K562 (cell line): ENCODE measurements at places on chromosomes 3 and 15. TPM values are rescaled to one million over a fixed set of nuclear protein-coding genes. Genes with fewer than 3 reads are reported as not detected.

- no peak overlapping the region for H3K4me3 ChIP-seq
- peaks cover 10% of the 10 kb centered on the region for H3K27me3 ChIP-seq
- H3K27ac ChIP-seq = no peak overlapping the region
- no peaks in the 10 kb centered on the region for H3K36me3 ChIP-seq
Measured at GRCh38 chr3:134619301-134619615, 31.6 kb downstream of the KY start.

The SH2D7 gene
- total RNA-seq = not detected in 2 replicates

The CLDN16 gene
- not detected in 2 replicates for total RNA-seq

The TF gene
- total RNA-seq = 9.2 and 11.1 TPM in 2 replicates

GRCh38 chr3:74559261-74559660, 55.2 kb downstream of the CNTN3 start:
- no peaks in the 10 kb centered on the region for H3K4me1 ChIP-seq
- no peak overlapping the region for H3K27ac ChIP-seq
- H3K27me3 ChIP-seq = no peaks in the 10 kb centered on the region
- no peak overlapping the region for H3K4me3 ChIP-seq
- no peak for DNase-seq

The CPN2 gene
- total RNA-seq = not detected in 2 replicates

GRCh38 chr3:44208086-44208485, 33.6 kb upstream of the TOPAZ1 start:
- H3K36me3 ChIP-seq = no peaks in the 10 kb centered on the region
- no peak overlapping the region for H3K4me3 ChIP-seq
- no peaks in the 10 kb centered on the region for H3K27me3 ChIP-seq

GRCh38 chr3:128703561-128703960, 22.4 kb upstream of the RAB7A start:
- no peak for DNase-seq
- H3K4me1 ChIP-seq = no peaks in the 10 kb centered on the region; the same call in 2 of the 3 replicates
- H3K4me3 ChIP-seq = no peak overlapping the region
- H3K36me3 ChIP-seq = no peaks in the 10 kb centered on the region
- no peak overlapping the region for H3K27ac ChIP-seq
- no peaks in the 10 kb centered on the region for H3K27me3 ChIP-seq

DNA sequence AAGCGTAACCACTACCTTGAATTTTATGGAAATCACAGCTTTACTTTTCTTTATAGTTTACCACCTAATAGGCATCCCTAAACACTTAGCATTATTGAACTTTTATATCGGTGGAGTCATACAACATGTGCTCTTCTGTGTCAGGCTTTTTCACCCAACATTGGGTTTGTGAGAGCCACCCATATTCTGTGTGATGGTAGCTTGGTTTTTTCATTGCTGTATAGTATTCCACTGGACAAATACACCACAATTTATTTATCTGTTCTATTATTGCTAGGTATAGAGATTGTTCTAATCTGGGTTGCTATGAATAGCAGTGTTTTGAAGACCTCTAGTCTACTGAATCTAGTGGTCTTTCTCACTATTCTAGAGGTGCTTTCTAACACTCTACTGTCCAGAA, 31.6 kb upstream of the ATP1B3 start:
- no peak overlapping the region for H3K27ac ChIP-seq
- H3K36me3 ChIP-seq = no peaks in the 10 kb centered on the region
- H3K4me3 ChIP-seq = no peak overlapping the region
- DNase-seq = no peak
- H3K4me1 ChIP-seq = peaks cover 16% of the 10 kb centered on the region

DNA sequence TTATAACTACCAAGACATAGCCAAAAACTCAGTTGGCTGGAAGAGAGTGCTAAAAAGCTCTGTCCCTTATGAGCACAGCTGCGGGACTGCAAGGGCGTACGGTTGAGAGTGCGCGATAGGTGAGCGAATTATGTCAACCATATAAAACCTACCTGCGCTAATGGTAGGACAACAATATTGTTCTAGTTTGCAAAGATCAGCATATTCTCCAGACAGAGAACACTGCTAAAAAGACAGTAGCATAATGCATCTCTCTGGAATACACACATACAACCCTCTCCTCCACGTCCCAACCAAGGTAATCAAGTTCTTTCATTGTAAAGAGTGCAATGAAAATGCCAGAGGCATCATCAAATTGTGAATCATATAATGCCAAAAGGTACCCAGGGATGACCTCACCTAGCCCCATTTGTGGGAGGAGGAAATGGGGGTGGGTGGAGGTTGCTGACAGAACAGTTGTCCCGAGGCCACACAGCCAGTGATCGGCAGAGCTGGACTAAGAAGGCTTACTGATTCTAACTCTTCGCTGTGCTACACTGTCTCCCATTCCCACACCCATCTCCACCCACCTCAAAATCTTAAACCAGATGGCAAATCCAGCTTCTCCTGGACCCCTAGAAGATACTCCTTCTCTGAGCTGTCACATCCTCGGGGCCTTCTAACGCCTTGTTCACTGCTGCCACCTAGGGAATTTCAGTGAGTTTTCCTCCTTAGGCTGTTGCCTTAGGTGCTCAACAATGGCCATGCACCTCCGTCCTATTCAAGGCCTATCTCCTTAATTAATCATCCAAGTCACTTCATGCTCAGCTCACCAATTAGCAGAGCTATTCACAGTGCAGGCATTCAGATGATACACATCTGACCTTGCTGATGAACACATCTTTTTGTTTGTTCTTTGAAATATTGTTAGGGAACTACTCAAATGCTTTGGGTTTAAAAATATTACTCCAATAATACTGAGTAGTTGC, 60.7 kb downstream of the RPL22L1 start:
- DNase-seq = peak; percentile 68
- no peak overlapping the region for H3K4me3 ChIP-seq
- H3K27me3 ChIP-seq = no peaks in the 10 kb centered on the region
- H3K4me1 ChIP-seq = peaks cover 41% of the 10 kb centered on the region
- H3K27ac ChIP-seq = no peak overlapping the region
- no peaks in the 10 kb centered on the region for H3K36me3 ChIP-seq

DNA sequence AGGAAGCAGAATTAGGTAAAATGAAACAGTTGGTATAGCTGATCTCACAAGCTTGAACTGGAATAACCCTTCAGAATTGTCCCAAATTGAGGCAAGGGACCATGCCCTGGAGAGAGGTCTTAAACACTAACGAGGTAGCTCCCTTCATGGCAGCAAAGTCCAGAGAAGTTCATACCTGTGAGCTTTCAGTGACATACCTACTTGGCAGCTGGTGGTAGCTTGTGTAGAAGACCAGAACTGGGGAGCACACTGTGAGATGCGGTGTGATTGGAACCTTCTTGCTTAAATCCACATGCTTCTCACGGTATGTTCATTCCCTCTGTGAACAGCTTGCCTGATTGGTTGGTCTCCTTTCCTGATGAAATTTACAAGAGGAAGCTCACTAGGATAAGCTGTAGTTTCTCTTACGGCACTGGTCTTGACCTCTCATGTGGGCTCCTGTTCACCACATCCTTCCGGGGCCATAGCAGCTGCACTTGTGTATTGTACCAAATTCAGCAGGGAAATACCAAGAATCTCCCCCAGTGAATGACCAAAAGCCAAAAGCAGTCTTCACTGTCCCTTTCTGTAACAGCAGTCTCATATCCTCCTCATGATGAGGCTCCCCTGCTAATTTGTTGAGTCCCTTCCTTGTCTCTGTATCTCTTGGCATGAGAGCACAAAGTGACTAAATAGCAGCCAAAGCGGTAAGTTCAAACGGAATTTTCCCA, 483.7 kb upstream of the FRG2C start:
- no peak overlapping the region for H3K4me3 ChIP-seq
- H3K27me3 ChIP-seq = no peaks in the 10 kb centered on the region
- no peaks in the 10 kb centered on the region for H3K4me1 ChIP-seq
- no peak for DNase-seq
- H3K27ac ChIP-seq = no peak overlapping the region
- H3K36me3 ChIP-seq = no peaks in the 10 kb centered on the region

DNA sequence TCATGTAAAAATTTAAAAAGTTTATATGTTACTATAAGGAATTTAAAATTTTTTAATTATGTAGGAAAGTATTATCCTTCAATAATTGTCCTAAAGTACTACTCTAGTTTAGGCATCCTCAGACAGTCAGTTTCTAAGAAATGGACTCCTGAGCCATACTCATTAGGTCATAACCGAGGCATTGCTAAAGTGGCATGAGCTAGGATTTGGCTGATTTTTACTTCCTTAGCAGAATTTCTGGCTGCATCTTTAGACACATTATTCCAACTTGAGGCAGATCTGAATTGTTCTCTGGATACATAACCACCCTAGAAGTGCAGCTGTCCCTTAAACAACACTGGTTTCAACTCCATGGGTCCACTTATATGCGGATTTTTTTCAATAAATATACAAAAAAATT, 38.3 kb downstream of the IFT57 start:
- no peak overlapping the region for H3K4me3 ChIP-seq
- no peak for DNase-seq
- no peaks in the 10 kb centered on the region for H3K27me3 ChIP-seq
- no peaks in the 10 kb centered on the region for H3K4me1 ChIP-seq
- no peaks in the 10 kb centered on the region for H3K36me3 ChIP-seq

GRCh38 chr15:92033314-92033713, 179.8 kb downstream of the SLCO3A1 start:
- H3K27ac ChIP-seq = no peak overlapping the region
- H3K27me3 ChIP-seq = no peaks in the 10 kb centered on the region; the same call in none of the 2 replicates
- DNase-seq = no peak
- H3K36me3 ChIP-seq = no peaks in the 10 kb centered on the region

- no peak overlapping the region for H3K4me3 ChIP-seq
- peaks cover 8% of the 10 kb centered on the region; the same call in 2 of the 3 replicates for H3K36me3 ChIP-seq
- no peak overlapping the region for H3K27ac ChIP-seq
- no peaks in the 10 kb centered on the region for H3K4me1 ChIP-seq
- H3K27me3 ChIP-seq = no peaks in the 10 kb centered on the region
Measured at GRCh38 chr3:113495035-113495434, 19.9 kb downstream of the SPICE1 start.
